ENCODE measurements at places on chromosomes 11 and 22. TPM values are rescaled to one million over a fixed set of nuclear protein-coding genes. Genes with fewer than 3 reads are reported as not detected.

CASP1 gene
- total RNA-seq, result not detected

FGF19 gene
- not detected for total RNA-seq

SMTNL1 gene
- not detected for total RNA-seq

KCNJ1 gene
- not detected for total RNA-seq

ADM gene
- 35.6 TPM for total RNA-seq

COA4 gene
- total RNA-seq, result 335 TPM

ACRV1 gene
- total RNA-seq, result 0.16 TPM
